ENCODE measurements at places on chromosomes 7 and 10. TPM values are rescaled to one million over a fixed set of nuclear protein-coding genes. Genes with fewer than 3 reads are reported as not detected.

- no peak overlapping the region for H3K4me3 ChIP-seq
- H3K36me3 ChIP-seq: no peaks in the 10 kb centered on the region
- H3K4me1 ChIP-seq: no peaks in the 10 kb centered on the region
- no peak overlapping the region for H3K27ac ChIP-seq
- no peak for DNase-seq
Measured at GRCh38 chr10:12351447-12351846, 2.1 kb downstream of the CAMK1D start.

DNA sequence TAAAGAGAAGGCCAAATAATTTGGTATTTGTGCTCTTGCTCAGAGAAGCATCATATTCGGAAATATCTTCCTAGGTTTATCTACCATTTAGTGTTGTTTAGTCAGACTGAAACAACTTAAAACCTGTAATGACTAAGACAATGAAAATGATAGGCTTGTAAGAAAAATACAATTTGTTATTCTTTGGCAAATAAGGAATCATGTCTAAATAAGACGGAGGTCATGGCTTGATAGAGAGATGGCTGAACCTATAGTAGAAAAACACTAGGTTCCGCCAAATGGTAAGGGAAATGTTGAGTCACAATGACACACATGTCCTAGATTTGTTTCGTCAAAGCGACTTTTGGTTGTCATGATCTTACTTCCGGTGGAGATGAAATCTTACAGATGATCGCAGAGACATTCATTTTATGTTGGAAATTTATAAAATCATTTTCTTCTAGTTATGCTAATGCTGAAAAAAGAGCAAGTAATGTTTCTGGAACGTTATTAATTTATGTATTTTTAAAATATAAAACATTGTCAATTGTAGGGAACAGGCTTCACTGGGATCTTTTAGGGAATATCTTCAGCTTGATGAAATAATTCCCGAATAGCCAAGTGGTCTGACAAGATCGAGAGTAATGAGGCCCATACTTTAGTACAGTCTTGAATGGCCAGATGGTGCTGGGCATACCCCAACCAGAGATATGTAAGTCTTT lies 1.0 kb downstream of the SRGN start:
- H3K4me1 ChIP-seq: peaks cover 7% of the 10 kb centered on the region
- H3K27me3 ChIP-seq: no peaks in the 10 kb centered on the region

GRCh38 chr7:106126170-106126938 lies 14.2 kb upstream of the SYPL1 start:
- no peaks in the 10 kb centered on the region for H3K27me3 ChIP-seq
- H3K36me3 ChIP-seq: no peaks in the 10 kb centered on the region
- DNase-seq: no peak
- no peaks in the 10 kb centered on the region for H3K4me1 ChIP-seq
- no peak overlapping the region for H3K4me3 ChIP-seq

DNA sequence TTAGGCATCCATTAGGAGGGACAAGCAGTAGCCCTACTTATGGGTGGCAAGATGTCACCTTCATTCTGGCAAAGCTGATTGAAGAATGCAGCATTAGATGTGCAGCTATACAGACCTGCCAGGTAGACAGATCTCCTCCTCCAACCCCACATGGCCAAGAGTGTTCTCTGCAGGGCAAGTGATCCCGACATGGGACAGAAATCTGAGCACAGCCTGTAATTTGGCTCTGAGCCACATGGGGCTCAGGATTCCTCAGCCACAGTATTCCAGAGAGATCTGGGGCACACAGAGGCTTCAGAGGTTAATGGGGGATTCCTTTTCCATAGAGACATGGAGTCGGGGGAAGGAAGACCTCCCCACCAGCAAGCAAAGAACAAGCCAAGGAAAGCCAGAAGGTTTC lies 58.7 kb upstream of the GDF10 start:
- no peaks in the 10 kb centered on the region for H3K27me3 ChIP-seq
- H3K36me3 ChIP-seq: no peaks in the 10 kb centered on the region
- H3K4me3 ChIP-seq: no peak overlapping the region

DNA sequence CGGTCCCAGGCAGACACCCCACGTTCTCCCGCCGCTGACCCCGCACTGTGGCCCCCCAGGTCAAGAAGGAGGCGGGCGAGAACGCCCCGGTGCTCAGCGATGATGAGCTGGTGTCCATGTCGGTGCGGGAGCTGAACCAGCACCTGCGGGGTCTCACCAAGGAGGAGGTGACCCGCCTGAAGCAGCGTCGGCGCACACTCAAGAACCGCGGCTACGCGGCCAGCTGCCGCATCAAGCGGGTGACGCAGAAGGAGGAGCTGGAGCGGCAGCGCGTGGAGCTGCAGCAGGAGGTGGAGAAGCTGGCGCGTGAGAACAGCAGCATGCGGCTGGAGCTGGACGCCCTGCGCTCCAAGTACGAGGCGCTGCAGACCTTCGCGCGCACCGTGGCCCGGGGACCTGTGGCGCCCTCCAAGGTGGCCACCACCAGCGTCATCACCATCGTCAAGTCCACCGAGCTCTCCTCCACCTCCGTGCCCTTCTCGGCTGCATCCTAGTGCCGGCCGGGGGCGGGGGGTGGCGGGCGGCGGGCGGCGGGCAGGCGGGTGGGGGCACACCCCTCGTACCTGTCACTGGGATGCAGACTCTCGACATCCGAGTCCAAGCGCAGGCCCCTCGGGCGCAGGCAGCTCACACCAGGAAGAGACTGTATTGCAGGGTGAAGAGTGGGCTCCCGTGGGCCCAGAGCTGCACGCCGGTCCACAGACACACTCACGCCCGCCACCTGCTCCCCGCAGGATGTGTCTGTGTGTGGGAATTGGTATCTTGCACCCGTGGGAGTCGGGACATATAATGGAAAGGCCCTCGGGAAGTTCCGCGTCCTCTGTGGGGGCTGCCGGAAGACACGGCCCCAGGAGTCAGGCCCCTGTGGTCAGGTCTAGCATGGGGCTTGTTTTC lies 9.6 kb downstream of the MAFK start:
- H3K4me1 ChIP-seq: peaks cover 11% of the 10 kb centered on the region
- H3K36me3 ChIP-seq: peaks cover 73% of the 10 kb centered on the region
- no peak overlapping the region for H3K4me3 ChIP-seq
- H3K27ac ChIP-seq: peak overlapping the region; percentile 98
- DNase-seq: no peak

DNA sequence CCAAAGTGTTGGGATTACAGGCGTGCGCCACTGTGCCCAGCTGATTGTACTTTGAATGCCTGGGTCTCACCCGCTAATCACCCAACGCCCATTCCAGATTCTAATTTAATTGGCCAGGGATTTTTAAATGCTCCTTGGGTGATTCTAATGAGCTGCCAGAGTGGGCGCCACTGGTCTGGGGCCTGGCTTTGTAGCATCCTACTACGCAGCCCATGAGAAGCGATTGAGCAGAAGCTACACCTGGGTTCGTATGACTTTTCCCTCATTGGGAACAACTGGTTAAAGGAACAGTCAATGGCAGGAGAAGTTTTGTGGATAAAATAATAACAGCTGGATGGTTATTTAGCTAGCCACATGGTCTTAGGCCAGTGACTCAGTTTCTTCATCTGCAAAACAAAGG lies 108.0 kb downstream of the SPAG6 start:
- H3K27me3 ChIP-seq: no peaks in the 10 kb centered on the region
- H3K4me3 ChIP-seq: no peak overlapping the region
- DNase-seq: no peak
- no peaks in the 10 kb centered on the region for H3K36me3 ChIP-seq
- H3K4me1 ChIP-seq: no peaks in the 10 kb centered on the region

DNA sequence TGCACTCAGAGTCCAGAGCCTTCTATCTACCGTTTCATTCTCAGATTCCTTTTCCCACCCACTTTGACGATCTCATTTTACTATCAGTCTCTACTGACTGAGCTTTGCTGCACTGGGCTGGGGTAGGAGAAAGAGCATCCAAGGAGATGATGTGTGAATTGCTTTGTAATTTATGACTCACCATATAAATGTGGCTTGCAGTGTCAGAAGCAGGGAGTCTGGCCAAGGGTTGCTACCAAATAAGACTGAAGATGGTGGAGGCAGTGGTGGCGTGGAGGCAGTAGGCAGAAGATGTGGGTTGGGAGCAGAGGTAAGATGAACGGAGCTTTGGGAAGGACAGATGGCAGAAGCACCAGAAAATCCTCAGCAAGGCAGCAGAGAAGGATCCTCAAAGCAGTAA lies 73.3 kb upstream of the AGK start:
- H3K27ac ChIP-seq: no peak overlapping the region

- no peaks in the 10 kb centered on the region for H3K4me1 ChIP-seq
- no peak for DNase-seq
- H3K27me3 ChIP-seq: no peaks in the 10 kb centered on the region
Measured at GRCh38 chr10:89442289-89442688, 27.9 kb downstream of the IFIT5 start.

DNA sequence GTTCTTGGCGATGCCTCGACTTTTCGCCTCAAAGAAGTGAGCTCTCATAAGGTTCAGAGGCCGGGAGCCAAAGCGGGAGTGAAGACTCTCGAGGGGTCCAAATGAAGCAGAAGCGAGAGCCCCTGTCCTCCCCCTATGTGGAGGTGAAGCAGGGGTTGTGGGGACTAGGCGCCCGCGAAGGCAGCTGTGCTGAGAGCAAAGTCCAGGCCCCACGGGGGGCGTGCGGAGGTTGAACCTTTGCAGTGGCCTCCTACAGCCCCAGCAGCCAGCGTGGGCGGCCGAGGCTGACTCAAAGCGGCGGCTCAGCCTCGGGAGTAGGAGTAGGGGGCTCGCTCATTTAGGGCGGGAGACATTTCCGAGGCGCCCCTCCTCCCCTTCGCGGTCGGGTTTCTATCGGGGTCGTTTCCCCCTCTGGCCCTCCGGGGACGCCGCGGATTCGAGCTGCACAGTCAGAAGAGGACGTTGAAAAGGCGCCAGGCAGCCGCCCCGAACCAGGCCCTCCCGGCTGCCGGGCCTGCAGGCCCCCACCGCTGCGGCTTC lies 553 bp upstream of the ADD3 start:
- peak overlapping the region; percentile 68 for H3K4me3 ChIP-seq
- no peaks in the 10 kb centered on the region for H3K36me3 ChIP-seq
- H3K27me3 ChIP-seq: no peaks in the 10 kb centered on the region
- H3K27ac ChIP-seq: peak overlapping the region; percentile 99
- peaks cover 11% of the 10 kb centered on the region for H3K4me1 ChIP-seq

- no peak overlapping the region for H3K4me3 ChIP-seq
- H3K27ac ChIP-seq: no peak overlapping the region
- no peaks in the 10 kb centered on the region for H3K36me3 ChIP-seq
- H3K27me3 ChIP-seq: no peaks in the 10 kb centered on the region
- no peaks in the 10 kb centered on the region for H3K4me1 ChIP-seq
Measured at GRCh38 chr10:12463459-12463838, 114.1 kb downstream of the CAMK1D start.

DNA sequence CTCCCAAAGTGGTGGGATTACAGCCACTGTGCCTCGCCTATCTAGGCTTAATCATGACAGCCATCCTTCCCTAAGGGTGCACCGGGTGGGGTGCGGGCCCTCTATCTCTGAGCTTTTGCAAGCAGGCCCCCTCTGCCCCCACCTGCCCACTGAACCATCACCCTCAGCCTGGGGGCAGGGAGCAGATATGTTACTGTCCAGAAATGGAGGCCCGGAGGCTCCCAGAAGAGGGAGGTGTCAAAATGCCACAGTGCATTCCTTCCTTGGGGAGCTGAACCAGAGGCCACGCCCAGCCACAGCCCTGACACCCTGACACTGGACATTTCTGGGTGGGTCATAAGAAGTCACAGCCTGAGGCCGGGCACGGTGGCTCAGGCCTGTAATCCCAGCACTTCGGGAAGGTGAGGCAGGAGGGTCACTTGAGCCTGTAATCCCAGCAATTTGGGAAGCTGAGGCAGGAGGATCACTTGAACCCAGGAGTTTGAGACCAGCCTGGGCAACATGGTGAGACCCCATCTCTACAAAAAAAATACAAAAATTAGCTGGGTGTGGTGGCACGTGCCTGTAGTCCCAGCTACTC lies 129.8 kb upstream of the TNRC18 start:
- H3K4me1 ChIP-seq: peaks cover 8% of the 10 kb centered on the region
- no peaks in the 10 kb centered on the region for H3K27me3 ChIP-seq
- DNase-seq: no peak
- no peak overlapping the region for H3K4me3 ChIP-seq
- no peaks in the 10 kb centered on the region for H3K36me3 ChIP-seq
- no peak overlapping the region for H3K27ac ChIP-seq

DNA sequence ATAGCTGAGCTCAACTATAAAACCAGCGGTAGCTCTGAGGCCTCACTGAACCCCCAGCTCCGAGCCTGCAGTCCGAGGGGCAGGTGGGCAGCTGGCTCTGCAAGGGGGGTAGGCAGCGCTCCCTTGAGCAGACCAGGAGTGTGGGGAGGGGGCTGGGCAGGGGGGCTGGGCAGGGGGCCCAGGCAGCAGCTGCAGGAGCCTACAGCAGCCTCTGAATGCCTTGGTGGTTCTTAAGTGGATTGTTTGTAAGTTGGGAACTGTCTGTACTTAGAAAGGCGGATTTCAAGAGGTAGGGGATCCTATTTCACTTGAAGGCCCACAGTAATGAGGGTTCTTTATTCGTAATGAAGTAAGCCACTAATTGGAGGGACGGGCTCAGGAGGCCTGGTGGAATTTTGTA lies 72.3 kb downstream of the ICA1 start:
- no peaks in the 10 kb centered on the region for H3K36me3 ChIP-seq
- no peak overlapping the region for H3K27ac ChIP-seq
- no peaks in the 10 kb centered on the region for H3K4me1 ChIP-seq
- no peak overlapping the region for H3K4me3 ChIP-seq
- DNase-seq: no peak

GRCh38 chr7:64907641-64908326 lies 4.7 kb downstream of the ZNF273 start:
- no peaks in the 10 kb centered on the region for H3K27me3 ChIP-seq
- H3K4me3 ChIP-seq: no peak overlapping the region
- peaks cover 5% of the 10 kb centered on the region for H3K4me1 ChIP-seq
- H3K36me3 ChIP-seq: no peaks in the 10 kb centered on the region
- H3K27ac ChIP-seq: no peak overlapping the region

DNA sequence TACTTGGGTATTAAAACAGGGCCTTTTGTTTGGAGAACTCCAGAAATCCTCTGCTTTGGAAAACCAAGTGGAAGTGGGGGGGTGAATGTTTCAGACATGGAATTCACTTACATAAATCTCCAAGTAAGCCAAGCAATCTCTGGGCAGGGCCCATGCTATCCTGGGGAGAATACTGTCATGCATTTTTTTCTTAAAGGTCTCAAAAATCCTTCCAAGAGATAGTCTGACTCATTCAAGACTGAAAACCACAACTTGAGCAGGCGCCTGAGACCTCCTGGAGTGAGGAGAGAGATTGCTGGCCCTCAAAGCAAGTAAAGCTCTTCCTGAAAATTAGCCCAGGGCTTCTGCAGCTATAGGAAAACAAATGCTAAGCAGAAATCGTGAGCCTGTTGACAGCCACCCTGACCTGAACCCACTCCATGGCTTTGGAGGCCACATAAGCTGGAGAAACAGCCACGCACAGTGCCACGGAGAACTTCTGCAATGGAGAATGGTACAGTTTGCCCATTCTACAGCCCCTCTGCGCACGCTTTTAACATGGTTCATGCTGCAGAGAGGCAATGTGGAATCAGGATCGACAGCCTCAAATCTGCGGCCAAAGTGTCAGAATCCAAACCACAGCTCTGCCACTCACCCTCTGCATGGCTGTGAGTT lies 203.1 kb upstream of the AUTS2 start:
- H3K4me1 ChIP-seq: no peaks in the 10 kb centered on the region
- no peak overlapping the region for H3K27ac ChIP-seq
- no peaks in the 10 kb centered on the region for H3K27me3 ChIP-seq
- H3K36me3 ChIP-seq: no peaks in the 10 kb centered on the region

The IKZF1 gene
- total RNA-seq: 3.6 TPM

The SPDYE9 gene
- total RNA-seq: not detected

The ASB10 gene
- not detected for total RNA-seq
